ENCODE measurements at places on chromosomes 1 and 21. TPM values are rescaled to one million over a fixed set of nuclear protein-coding genes. Genes with fewer than 3 reads are reported as not detected.

Gene ASTN1
- total RNA-seq = 0.22 TPM

Gene GNL2
- 104 TPM for total RNA-seq

Gene FAM163A
- total RNA-seq = not detected

Gene HTR6
- not detected for total RNA-seq

Gene NPPA
- not detected for total RNA-seq

Gene ALG14
- 2.9 TPM for total RNA-seq

Gene NMNAT2
- 0.50 TPM for total RNA-seq

Gene DYRK1A
- total RNA-seq = 70.5 TPM

Gene LRRC71
- not detected for total RNA-seq

Gene KCNT2
- total RNA-seq = 1.8 TPM

Gene LHX8
- not detected for total RNA-seq

Gene SYT2
- under 0.01 TPM for total RNA-seq

Gene OR14K1
- total RNA-seq = not detected

Gene SPRR2A
- not detected for total RNA-seq

Gene SPRR1B
- not detected for total RNA-seq

Gene CELA3A
- total RNA-seq = not detected

Gene C2CD4D
- total RNA-seq = not detected

Gene DCST1
- not detected for total RNA-seq

Gene BCAS2
- 61.5 TPM for total RNA-seq

Gene BRINP3
- not detected for total RNA-seq

Gene VWA5B1
- not detected for total RNA-seq

Gene ARF1
- total RNA-seq = 351 TPM

Gene KCNE2
- total RNA-seq = not detected

Gene OR2L13
- not detected for total RNA-seq

Gene BMP8B
- total RNA-seq = under 0.01 TPM

Gene PALMD
- 0.37 TPM for total RNA-seq

Gene OLFML3
- total RNA-seq = 300 TPM

Gene CLEC20A
- not detected for total RNA-seq

Gene CFHR3
- not detected for total RNA-seq

Gene OLIG2
- total RNA-seq = not detected

Gene MAP1LC3C
- total RNA-seq = 0.25 TPM

Gene ORC1
- 3.4 TPM for total RNA-seq

Gene GBP6
- total RNA-seq = 0.11 TPM

Gene C1orf94
- 0.12 TPM for total RNA-seq

Gene SFN
- 0.12 TPM for total RNA-seq

Gene TMEM82
- not detected for total RNA-seq

Gene SELL
- 0.12 TPM for total RNA-seq

Gene FCRL5
- not detected for total RNA-seq

Gene MSH4
- total RNA-seq = 0.25 TPM

Gene LAX1
- under 0.01 TPM for total RNA-seq

Gene FCRL2
- total RNA-seq = not detected

Gene ZNF695
- total RNA-seq = 2.2 TPM

Gene HCRTR1
- not detected for total RNA-seq

Gene TRAF3IP3
- not detected for total RNA-seq

Gene FABP3
- total RNA-seq = 52.1 TPM

Gene C8A
- total RNA-seq = not detected

Gene LCE1C
- not detected for total RNA-seq

Gene SPATA6
- 3.4 TPM for total RNA-seq

Gene NBPF6
- total RNA-seq = not detected

Gene PFDN2
- 114 TPM for total RNA-seq

Gene TSPAN1
- 0.22 TPM for total RNA-seq

Gene ANGPTL7
- 0.33 TPM for total RNA-seq

Gene CHRM3
- total RNA-seq = not detected

Gene KCNJ15
- total RNA-seq = 0.75 TPM
